ENCODE measurements at places on chromosomes 3 and 15.

DNA sequence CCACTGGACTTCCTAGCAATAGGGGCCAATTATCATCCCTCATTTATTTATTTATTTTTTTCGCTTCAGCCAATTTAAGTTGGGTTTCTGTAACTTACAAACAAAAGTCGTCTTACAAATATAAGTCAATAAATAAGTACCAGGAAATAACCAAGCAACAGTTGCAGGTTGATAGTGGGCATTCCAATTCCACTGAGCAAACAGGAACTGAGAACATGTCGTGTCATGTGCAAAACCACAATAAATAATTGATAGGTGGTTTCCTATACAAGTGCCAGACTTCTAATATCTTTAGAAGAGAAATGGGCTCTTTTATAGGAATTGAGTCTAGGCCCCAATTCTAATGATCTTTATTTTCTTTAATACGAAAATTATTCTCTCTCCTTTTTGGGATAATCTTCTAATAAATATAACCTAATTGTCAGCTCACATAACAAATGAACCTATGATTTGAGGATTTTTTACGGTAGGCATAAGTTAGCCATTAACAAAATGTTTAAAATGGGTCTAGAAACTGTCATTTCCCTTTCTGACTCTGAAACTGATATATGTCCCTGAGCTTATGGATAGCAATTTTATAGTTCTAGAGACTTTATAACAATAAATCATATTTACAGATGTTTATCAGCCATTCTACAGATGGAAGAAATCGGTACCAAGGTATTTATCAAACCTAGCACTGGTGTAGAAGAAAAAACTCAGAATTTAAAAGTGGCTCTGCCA, 571.8 kb downstream of the FOXP1 start:
- DNase-seq, result no peak

DNA sequence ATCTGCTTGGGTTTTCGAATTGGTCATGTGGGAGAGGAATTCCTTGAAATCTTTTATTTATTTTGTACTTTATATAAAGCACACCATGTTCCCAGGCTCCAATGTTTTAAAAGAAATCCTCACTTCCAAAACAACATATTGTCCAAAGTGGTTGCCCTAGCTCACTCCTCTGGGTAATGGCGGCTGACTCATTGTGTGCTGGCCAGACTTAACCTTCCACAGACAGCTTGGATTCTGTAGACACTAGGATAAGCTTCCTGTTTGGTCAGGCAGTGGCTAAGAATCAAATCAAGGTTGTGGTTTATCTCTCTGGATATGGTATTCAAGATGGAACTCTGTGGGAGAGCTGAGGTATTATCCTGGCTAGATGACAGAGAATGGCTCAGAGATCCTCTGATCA, 55.8 kb upstream of the FAM98B start:
- DNase-seq, result no peak

DNA sequence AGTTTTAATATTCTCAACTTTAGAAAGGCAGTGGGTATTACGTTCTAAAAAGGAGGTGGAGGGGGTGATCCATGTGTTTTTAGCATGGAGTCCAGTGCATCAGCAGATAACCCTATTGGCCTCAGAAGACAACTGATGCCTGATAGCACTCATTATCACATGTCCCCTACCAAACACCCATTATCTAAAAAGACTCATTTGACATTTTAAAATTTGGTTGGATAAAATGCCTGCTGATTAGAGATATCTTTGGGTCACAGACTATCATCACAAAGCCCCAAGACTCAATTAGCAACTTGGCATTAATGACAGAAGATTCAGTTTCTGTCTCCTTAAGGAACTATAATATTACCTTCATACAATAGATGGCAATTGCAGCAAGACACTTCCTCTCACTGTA, 589.3 kb downstream of the RBMS3 start:
- DNase-seq, result no peak

GRCh38 chr3:14475621-14476020, 64.5 kb downstream of the GRIP2 start:
- no peak for DNase-seq

DNA sequence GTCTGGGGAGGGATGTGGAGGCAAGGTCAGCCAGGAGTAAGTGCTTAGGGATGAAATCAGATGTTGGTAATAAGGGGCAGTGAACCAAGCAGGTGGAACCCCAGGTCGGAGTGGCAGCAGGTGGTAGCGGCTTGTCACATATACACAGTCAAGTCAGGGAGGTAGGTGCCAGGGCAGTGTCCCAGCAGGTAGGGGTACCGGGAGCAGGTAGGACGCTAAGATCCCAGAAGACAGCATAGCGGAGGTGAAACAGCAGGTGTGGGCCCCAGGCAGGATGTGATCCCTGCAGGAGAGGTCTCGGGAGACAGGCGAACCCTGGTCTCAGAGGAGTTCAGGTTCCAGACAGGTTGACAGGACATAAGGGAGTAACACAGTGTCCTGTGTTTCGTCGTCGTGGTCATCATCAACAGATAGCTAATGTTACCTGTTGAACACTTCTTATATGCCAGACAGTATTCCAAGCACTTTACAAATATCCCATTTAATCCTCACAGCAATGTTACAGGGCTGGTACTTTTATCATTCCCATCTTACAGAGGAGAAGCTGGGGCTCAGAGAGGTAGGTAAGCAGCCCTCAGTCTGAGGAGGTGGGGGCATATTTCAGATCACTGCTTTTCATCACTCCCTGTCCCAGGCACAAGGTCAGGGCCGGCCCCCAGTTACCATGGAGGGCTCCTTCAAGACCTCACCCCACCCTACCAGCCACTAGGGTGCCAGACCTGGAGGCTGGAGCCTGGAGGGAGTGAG, 241.6 kb downstream of the UACA start:
- DNase-seq, result no peak

- peak; percentile 73 for DNase-seq
Measured at GRCh38 chr3:151168269-151169094, 34.5 kb downstream of the GPR171 start.

- DNase-seq, result no peak
Measured at GRCh38 chr3:188562144-188562543, 408.2 kb downstream of the LPP start.

GRCh38 chr3:14876921-14877333, 58.2 kb downstream of the FGD5 start:
- DNase-seq, result no peak

DNA sequence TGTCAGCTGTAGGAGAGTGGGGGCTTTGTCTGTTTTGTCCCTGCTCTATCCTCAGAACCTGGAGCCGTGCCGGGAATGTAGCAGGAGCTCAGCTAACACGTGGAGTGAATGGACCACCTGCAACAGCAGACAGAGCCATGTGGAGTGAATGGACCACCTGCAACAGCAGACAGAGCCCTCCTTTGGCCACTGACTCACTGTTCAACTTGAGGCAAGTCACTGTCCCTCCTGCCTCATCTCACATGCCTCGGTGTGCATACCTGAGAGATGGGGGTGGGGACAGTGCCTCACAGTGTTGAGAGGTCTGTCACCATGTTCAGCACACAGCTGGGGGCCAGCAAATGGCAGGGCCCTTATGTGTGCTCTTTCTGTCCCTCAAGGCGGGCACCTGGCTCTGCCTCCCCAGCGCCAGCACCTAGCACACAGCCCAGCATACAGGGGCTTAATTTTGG, 27.9 kb downstream of the FEM1B start:
- no peak for DNase-seq

DNA sequence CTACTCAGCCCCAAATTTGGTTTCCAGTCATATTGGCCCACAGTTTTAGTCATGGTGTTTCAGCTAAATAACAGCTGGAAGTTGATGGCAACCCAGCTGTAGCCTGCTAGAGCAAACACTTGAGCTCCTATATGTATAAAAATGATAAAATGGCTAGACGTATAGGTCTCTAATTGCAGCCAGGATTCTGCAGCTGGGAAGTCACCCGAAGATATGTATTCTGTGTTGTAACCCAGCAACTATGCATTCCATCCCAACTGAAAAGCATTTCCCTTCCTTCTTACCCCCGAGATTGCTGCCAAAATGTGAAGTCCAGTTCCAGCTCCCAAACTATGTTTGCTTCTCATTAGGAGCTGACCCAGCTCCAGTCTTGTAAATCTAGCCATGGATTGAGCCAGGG, 408.4 kb downstream of the AGBL1 start:
- DNase-seq, result no peak

- DNase-seq, result no peak
Measured at GRCh38 chr15:70670680-70671079, 92.7 kb downstream of the UACA start.

- no peak for DNase-seq
Measured at GRCh38 chr15:89126009-89126408, 37.8 kb downstream of the ABHD2 start.

DNA sequence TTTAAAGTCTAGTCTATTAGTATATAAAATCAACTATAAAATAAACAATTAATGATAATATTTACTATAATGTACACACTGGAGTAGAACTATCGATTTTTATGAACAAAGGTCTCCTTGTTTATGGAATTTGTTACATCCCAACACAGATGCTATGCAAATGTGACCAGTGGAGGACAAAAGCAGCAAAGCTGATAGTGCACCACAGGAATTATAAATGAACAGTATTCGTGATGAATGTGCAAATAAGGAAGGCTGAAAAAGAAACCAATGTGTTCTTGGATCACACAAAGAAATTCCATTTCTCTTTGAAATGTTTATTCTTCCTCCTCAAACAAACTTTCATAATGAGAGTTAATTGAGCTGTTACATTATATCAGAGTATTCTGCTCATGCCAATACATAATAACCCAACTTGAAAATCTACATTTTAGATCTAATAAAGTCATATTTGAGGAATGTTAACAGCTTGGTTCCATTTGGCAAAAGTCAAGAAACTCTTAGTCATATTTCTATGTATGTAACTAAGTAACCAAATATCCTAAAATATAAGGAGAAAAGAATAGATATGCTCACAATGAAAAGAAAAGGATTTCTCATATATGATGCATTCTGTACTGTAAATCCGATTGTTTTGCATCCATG, 79.3 kb downstream of the NEK10 start:
- no peak for DNase-seq

DNA sequence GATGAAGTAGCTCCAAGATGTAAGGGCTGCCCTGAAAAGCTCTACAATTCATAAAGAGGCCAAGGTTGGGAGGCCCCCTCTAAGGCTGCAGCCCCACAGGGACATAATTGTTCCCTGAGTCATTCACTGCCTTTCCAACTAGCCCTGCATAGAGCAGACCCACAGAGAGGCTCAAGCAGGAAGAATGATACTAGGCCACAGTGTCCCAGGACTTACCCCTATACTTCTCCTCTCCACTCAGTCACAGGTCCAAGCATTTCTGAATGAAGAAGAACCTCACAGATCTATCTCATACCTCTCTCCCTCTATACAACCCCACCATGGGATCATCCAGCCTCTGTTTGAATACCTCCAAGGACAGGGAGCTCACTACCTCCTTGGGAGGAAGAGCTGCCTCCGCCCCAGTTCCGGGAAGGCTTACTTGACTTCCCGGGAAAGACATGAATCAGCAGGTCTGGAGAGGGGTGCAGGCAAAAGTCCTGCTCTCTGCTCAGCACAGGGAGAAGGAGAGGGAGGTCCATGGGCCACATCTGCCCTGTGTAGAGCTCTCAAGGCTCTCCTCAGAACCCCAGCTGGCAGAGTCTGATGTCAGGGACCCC, 6.9 kb upstream of the SKIC8 start:
- DNase-seq, result no peak

- no peak for DNase-seq
Measured at GRCh38 chr3:54663501-54664011, 264.3 kb downstream of the LRTM1 start.

GRCh38 chr15:58190419-58190818, 52.2 kb downstream of the AQP9 start:
- DNase-seq, result no peak

- no peak for DNase-seq
Measured at GRCh38 chr3:194757647-194758061, 72.0 kb downstream of the FAM43A start.

- DNase-seq, result no peak
Measured at GRCh38 chr15:75779504-75779903, 63.7 kb upstream of the UBE2Q2 start.

- DNase-seq, result no peak
Measured at GRCh38 chr15:91784973-91785709, 68.4 kb upstream of the SLCO3A1 start.

DNA sequence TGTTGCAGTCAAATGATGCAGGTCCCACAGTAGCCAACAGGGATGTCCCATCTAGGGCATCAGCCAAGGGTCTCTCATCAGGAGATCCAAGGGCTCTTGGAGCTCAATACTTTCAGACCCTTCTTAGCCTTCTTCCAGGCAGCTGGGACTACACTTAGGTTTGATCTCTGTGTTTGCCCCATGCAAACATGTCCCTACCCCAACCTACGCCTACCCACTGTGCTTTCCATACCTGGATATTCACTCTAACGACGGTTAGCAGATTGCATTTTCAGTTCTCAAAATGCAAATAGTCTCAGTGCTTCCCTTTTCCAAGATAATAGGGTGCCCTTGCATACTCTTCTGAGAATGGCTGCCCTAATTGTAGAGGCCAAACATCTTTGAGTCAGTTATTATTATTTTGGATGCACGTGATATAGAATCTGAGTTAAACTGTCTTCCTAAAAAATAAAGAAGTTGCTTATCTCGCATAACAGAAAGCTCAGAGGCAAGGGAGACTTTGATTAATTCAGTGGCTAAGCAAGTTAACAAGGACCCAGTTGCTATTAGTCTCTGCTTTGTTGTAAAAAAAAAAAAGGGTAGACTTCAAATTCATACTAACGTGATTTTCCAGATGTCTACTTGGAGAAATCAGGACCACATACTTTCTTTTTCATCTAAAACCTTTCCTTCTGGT, 1.0 kb upstream of the CEP70 start:
- DNase-seq, result no peak

GRCh38 chr3:52532838-52533622, 627 bp downstream of the NT5DC2 start:
- DNase-seq, result peak; percentile 12

GRCh38 chr3:140726066-140726465, 48.2 kb downstream of the TRIM42 start:
- no peak for DNase-seq

- no peak for DNase-seq
Measured at GRCh38 chr15:82132096-82132495, 86.3 kb upstream of the MEX3B start.

DNA sequence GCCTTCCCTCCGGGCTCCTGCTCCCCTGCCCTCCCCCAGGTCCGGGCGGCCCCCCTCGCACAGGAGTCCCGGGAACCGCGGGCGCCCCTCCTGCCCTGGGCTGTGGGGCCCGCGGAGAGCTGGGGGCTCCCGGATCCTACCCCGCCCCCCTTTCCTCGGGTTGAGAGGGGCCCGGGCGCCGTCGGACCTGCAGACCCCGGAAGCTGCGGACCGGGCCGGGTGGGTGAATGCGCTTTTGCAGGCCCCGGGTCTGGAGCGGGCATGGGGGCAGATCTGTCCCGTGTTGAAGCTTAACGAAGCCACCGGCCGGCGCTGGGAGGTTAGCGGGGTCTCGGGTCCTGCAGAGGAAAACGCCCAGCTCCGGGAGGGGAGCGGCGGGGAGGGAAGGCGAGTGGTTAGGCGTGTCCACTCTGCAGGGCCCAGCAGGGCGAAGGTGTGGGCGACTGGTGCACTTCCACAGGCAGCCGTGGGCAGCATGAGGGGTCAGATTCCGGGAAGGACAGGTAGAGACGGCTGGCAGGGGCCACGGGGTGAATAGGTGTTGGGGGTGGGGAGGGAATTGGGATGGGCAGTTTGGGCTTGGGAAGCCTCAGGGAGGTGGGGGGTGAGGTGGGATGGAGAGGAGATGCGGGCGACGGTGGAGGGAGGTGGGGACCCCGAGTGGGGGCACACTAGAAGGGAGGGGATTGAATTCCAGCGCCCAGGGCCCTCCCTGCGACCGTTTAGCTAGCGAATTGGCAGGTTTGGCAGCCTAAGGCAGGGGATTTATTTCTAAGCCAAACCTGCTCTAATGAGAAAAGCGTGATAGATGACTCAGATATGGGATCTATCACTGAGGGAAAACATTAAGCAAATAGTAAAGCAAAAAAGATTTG, 635 bp downstream of the CD276 start:
- DNase-seq, result no peak

Data from stimulated activated CD4-positive, alpha-beta T cell treated with anti-CD3 and anti-CD28 coated beads, TNF-alpha, amount 100 ng/mL, for 1 hour (primary cell).